ENCODE measurements at places on chromosomes 3 and 15. TPM values are rescaled to one million over a fixed set of nuclear protein-coding genes. Genes with fewer than 3 reads are reported as not detected.

SRGAP3 gene
- 41.7 TPM for total RNA-seq

NAALADL2 gene
- 5.8 TPM for total RNA-seq

CORO2B gene
- total RNA-seq: 3.9 TPM

NRROS gene
- total RNA-seq: 0.68 TPM

CLDN16 gene
- total RNA-seq: 0.10 TPM

CADPS gene
- 21.6 TPM for total RNA-seq

ZPLD1 gene
- total RNA-seq: 1.5 TPM

ACAN gene
- 0.05 TPM for total RNA-seq

RHOV gene
- 19.3 TPM for total RNA-seq

LRRC31 gene
- total RNA-seq: 1.4 TPM

PLIN1 gene
- total RNA-seq: 0.58 TPM

IREB2 gene
- total RNA-seq: 83.8 TPM

FRMD4B gene
- total RNA-seq: 38.7 TPM

CCR9 gene
- not detected for total RNA-seq

GOLGA6D gene
- 0.19 TPM for total RNA-seq

TMEM212 gene
- total RNA-seq: not detected

AADAC gene
- total RNA-seq: 1.3 TPM
